ENCODE measurements at places on chromosomes 7 and 10.

GRCh38 chr10:4981722-4982471, 18.7 kb downstream of the AKR1C1 start:
- DNase-seq = no peak

DNA sequence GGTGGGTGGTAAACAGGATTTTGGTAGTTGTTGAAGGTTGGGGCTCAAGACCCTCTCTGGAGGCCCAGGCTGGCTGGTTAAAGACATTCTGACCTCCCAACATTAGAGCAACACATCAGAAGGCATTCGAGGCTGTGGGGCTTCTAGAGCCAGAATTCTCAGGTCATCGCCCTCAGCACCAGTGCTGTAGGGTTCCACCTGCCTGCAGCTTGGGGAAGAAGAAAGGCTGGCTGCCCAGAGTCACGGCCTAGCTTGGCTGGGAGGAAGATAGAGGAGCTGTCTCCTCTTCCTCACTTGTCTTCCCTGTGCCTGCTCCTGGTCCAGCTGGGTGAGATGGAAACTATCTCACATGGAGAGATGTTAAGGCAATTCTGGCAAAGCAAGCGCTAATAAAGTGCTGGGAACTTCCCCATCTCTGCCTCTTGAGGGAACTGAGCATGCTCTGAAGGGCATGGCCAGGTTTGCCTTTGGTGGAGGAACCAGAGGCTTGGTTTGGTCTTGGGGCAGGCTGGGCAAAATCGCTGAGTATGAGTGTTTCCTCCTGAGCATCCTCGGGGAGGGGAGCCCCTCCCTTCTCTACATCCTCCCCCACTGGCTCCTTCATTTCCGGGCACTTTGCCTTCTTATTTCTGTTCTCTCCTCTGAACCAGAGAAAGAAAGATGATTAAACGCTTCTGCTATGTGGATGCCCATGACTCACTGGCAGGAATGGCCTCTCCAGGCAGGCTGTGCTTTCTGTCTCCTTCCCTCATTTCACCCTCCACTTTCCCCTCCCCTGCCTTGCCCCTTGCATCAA, 509.0 kb upstream of the PODXL start:
- peak; percentile 73 for DNase-seq

DNA sequence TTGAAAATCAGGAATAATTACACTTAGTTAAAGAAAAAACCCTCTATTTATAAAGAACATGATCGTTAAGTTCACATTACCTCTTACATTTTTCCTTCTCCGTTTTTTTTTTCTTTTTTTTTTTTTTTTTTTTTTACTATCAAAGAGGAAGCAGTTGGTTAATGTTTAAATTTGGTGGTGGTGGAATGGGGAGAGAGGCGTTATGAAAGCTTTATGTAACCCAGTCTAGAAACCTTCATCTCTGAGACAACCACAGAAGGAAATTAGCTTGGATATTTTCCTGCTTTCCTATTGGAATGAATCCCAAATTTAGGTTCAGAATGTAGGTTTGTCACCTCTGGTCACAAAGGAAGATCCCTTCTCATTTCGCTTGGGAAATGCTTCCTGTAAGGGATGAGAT, 31.5 kb upstream of the LHFPL3 start:
- no peak for DNase-seq

DNA sequence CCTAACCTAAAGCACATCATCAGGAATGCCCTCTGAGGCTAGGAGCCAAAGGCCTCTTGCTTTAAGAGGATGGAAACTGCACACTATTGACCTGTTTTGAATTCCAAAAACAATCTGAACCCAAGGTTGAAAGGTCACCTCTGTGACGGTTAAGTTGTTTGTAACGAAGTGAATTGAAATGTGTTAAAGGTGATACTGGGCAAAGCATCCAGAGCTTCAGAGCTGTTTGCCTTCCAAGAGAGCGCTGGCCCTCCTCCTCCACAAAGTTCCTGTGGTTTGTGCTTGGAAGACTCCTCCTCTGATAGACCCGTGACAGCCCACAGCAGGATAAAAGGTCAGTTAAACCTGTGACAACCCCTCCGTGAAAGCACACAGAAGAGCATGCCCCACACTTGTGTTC, 133.7 kb upstream of the CTTNBP2 start:
- DNase-seq = no peak

DNA sequence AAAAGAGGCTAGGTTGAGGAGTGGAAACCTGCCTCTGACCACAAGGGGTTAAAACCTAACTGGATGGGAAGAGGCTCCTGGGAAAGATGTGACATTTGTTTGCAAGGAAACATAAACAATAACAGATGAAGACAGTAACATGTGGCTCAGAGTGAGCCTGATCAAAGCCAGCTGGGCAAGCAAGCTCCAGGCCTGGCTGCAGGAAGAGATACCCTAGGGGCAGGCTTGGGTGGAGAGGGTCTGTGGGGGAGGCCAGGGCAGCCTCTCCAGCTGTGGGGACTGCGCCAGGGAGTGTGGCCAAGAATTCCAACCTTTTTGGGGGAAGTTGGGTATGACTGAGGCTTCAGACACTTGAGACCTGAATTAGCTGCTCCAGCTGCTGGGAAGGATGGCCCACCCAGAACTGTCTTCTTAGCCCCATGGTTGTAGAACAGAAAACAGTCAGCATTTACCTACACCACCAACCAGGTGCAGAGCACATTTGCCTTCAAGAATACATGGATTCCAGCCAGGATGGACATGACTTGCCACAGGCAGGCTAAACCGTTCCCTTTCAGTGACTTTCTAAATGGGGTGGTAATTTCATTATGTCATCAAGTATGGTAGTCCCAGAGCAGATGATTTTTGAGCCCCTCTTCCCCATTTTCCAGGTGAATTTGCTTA, 10.4 kb upstream of the FAM170B start:
- DNase-seq = no peak

DNA sequence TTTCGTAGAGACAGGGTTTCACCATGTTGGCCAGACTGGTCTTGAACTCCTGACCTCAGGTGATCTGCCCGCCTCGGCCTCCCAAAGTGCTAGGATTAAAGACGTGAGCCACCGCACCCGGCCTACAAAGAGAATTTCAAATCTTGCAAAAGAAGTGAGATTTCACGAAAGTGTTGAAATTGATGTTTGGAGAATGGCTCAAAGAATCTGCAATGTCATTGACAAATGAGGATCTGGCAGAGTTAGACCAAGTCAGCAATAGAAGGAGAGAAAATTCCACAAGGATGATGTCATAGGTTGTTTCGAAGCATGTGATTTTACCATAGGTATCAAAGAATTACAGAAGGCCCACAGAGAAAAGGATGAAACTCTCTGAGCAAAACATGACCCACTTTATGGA, 71.7 kb downstream of the LYZL2 start:
- no peak for DNase-seq

DNA sequence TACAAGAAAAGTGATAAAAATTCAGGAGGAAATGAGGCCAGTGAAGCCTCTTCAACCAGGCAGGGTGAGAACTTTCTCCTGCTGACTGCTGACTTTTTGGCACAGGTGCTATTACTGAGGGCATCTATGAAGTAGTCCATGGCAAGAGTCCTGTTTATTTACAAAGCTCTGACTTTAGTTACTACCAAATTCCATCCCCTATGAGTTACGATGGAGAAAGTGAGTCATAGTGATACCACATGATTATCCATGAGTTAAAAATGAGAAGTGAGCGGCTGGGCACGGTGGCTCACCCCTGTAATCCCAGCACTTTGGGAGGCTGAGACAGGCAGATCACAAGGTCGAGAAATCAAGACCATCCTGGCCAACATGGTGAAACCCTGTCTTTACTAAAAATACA, 19.9 kb downstream of the CCDC3 start:
- peak; percentile 43 for DNase-seq

GRCh38 chr10:103895411-103896186, 22.4 kb downstream of the STN1 start:
- DNase-seq = peak; percentile 60

DNA sequence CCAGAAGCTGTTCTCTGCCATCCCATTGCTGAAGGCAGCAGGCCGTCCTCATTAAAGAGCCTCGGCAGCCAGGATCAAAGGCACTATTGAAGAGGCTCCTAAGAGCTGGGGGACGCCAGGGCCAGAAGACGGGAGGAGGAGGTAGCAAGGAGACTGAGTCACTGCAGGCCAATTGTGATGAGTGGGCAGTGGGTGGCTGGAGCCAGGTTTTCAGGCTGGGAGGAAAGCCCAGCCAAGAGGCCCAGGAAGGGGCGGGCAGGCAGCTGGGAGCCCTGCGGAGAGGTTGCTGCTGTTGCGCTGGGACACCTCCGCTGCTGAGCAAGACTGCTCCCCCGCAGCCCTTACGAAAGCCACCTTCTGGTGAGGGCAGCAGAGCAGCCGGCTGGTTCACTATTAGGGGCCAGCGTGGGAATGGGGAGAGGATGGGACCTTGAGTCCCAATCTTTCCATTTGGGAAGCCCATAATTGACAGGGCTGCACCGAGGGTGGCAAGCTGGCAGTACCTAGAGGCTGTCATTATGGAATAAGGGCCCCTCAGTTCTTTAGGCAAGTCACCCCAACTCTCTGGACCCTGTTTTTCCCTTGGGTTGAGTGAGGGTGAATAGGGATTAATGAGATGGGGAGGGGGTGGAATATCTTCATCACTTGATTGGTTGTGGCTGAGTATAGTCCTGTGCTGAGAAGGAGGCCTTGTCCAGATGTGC, 48.4 kb downstream of the UNC5B start:
- DNase-seq = peak; percentile 59

GRCh38 chr10:24912215-24912614, 40.2 kb downstream of the PRTFDC1 start:
- no peak for DNase-seq

- DNase-seq = no peak
These were observed 72.4 kb upstream of the KDM7A start for GRCh38 chr7:140249036-140249806.

- no peak for DNase-seq
These were observed 29.6 kb upstream of the INPP5A start for GRCh38 chr10:132507956-132508490.

DNA sequence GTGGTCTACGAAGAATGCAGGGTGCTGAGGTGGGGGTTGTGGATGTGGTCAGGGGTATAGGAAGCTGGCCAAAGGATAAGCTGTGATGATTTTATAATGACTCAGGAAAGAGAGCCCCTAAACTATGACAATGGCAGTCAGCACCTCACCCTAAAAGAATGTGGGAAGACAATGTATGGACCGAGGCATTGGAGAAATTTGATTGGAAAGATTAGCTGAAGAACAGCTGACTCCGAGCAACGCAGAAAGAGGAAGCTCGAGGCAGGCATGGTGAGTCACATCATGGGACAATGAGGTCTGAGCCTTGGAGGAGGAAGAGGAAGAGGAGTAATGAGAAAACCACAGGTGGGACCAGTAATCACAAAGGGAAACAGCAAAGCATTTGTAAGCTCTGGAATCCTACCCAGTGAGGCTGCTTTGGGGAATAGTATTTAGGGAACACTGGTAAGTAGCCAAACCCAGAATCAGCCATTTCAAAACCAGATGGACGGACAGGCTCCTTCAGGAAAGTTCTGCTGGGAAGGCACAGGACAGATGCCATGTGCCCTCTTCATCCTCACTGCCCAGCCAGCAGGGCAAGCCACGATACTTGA, 295.4 kb downstream of the PRPF18 start:
- DNase-seq = no peak

DNA sequence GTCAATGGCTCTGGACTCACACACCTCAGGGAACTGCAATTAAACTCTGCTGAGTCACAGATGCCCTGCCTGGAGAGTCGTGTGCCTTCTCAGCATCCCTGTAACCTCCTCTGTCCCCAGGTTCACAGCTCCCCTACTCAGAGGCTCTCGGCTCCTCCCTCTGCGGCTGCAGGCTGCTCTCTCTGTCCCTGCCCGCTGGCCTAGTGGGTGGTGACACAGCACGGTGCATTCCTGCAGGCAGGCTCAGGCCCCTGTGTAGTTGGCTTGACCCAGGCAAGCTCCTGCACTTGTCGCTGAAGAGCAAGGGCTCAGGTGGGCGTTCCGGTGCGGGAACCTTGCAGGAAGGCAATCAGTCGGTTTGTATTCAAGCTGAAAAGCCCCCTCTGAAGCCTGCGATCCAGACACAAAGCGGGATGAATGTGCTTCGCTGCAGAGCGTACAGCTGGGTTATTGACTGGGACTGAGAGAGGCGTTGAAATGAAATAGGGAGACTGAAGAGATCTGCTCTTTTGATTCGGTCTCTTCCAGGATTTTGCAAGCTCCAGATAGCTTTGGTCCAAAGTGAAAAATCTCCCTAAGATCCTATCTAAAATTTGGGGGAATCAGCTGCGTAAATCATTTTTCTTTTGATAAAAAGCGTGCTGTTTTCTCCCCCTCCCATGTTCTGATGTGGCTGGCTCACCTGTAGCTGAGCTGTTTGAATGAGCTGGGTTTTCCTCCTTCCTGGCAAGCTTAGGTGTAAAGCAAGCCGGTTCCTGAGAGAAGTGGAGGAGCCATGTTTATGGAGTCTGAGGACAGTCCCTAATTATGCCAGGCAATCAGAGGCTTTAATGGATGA, 208.7 kb upstream of the PHYHIPL start:
- no peak for DNase-seq

- DNase-seq = no peak
These were observed 110.1 kb downstream of the WDR37 start for GRCh38 chr10:1166101-1166827.

DNA sequence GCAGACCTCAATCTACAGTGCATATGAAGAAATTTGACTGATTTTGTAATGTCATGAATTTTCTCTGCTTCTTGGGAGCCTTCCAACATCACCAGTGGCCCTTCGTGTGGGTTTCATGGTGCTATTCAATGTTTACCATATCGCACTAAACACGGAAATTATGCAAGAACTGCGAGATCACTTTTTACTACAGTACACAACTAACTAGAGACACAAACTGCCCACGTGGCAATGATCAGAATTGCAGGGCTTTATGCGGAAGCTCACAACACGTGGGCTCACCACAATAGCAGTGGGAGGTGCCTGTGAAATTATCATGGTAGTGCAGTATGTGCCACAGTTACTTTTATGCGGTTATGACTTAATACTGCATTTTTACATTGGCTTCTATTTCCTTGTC, 449.7 kb upstream of the KLF6 start:
- no peak for DNase-seq

DNA sequence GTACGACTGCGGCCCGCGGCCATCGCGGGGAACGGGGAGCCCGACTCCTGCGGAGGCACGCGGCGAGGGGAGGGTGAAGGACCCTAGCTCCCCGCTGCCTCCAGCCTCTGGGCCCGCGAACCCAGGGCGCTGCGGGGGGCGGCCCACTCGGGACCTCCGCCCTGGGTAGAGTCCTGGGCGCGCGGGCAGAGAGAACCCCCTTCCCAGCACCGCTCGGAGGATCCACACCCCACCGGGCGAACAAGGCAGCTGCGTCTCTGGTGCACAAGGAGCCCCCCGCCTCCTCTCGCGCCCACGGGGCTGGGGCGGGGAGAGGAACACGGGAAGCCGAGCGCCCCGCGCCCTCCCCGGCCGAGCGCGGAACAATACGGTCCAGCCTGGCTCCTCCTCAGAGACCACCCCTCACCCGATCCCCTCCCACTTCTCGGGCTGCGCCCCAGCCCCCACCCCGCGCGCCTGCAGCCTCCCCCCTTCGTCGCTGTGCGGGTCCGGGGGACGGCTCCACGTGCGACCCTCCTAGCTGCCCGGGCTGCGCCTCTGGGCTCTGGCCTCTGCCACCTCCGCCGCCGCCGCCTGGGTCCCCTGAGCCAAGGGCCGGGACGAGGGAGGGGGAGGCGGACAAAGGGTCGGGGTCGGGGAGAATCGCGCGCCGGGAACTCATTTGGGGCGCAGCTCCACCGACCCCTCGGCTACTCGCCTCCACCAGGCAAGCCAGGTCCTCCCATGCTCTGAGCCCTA, at the start of gene WDR86:
Gene WDR86 (minus strand): TSS at position 372 of the 738 bp plus-strand sequence. CDS start 449 bp downstream, outside the sequence.
- DNase-seq = no peak

All from NCI-H446 treated with DMSO at 0.1 percent for 48 hours (cell line).